Ovary (tissue), 10 donors: ENCODE measurements at places on chromosomes 4 and X.

DNA sequence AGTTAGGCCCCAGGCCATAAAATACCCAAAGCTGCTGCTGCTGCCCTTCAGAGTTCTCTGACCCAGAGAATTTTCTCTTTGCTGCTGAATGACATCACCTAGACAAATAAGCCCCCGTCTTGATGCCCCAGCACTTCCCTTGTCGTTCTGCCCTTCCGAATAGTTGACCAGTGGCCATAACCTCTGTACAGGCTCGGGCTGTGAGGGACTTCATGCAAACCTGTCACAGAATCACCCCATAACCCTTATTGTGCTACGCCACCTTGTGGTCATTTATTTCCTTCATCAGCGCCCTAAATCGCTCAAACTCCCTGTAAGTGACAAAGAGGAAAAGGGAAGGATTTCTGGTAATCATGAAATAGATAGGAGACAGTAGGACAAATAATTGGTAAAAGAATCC is 18.8 kb downstream of the SPACA5 start:
- DNase-seq, result no peak

DNA sequence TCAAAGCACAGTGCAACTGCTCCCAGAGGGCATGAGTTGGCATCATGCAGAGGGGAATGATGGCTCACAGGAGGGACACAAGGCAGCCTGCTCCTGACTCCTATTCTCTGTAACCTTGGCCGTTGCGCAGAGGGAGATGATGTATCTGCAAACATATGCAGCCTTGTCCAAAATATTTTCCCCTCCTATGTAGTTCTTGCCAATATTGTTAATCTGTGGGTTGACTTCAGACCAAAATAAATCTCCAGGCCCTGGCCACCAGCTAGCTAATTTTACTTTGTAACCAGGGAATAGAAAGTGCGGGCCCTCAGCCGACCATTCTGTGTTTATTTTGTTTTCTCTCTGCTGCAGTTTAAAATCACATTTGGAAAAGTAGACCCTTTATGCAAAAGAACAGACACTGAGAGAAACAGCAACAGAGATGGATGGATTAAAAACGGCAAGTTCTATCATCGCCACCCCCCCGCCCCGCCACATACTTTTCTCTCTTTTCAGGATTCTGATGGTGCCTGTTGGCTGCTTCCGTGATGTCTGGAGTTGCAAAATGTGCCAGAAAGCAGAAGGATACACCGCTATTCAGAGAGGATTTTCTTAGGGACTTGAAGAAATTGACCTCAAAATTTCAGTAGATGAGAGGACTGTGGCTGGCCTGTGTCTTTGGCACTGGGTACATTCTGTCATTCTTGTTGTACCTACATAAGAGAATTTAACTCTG is 185.3 kb upstream of the BCOR start:
- DNase-seq, result peak; percentile 32

GRCh38 chr4:71406459-71406963 is 67.7 kb downstream of the SLC4A4 start:
- DNase-seq, result no peak

GRCh38 chr4:184962125-184962638 is 56.1 kb upstream of the HELT start:
- no peak for DNase-seq

GRCh38 chr4:8348071-8348470 is 78.5 kb downstream of the HTRA3 start:
- peak; percentile 31 for DNase-seq

- DNase-seq, result peak; percentile 31
Measured at GRCh38 chr4:55635741-55636655, at the start of gene NMU. Gene NMU (minus strand): TSS chr4:55636298. CDS start chr4:55636192, 106 bp downstream.

DNA sequence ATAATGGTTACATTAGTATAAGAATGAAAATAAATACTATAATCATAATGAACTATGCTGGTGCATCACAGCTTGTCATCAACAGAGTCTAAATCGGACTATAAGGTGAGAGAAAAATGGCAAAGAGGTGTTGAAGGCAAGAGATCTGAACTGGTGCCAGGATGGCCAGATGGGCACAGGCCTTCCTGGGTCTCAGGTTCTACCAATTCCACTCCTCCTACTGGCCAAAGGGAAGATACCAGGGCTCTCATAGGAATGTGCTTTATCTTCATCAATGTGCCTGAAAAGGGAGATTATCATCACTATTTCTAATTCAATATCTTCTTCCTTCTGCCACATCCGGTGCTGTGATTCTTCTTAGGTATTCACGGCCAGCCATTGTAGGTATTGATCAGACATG is 107.6 kb downstream of the GASK1B start:
- no peak for DNase-seq

DNA sequence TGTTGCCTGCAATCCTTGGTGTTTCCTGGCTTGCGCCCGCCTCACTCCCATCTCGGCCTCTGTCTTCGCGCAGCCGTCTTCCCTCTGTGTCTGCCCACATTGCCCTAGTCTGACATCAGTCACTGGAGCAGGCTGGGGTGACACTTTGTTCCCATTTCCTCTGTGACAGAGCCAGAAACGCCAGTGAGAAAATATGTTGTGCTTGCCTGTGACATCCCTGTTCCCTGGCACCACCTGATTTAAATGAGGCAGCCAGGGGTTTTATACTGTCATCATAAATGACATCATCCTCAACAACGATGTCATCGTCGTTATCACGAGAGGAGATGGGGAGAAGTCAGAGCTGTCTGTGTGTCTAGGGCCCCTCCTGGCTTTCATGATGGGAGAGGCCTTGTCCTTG is 29.1 kb downstream of the ZNF185 start:
- no peak for DNase-seq

- DNase-seq, result no peak
Measured at GRCh38 chrX:68669871-68670270, 22.4 kb downstream of the STARD8 start.

DNA sequence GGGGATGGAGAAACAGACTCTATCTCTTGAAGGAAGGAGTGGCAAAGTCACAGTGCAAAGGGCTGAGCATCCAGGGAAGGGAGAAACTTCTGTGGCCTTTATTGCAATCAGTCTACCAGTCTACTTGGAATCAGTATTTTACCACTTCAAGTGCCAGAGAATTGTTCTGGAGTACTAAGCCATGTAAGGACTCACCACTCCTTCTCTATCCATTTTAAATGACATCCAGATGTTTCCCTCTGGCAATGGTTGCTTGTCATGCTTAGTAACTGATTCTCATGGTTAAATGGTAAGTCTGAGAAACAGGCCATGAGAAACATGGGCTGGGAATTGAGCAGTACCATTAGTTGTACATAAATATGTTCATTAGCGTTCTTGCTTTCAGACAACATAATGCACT is 21.1 kb upstream of the SMIM10 start:
- no peak for DNase-seq

DNA sequence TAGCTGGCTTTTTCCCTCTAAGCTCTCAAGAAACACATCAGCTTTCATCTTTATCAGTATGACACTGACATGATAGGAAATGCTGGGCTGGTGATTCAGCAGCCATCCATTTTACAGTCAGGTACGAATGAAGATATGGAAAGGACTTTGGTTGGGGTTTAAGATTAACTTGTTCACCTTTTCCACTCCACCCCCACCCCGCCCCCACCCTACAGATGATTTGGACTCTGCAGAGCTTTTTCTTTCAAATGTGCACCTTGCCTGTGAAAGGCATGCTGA is 132.6 kb downstream of the AKAP4 start:
- DNase-seq, result no peak

GRCh38 chr4:157045507-157046127 is 30.3 kb upstream of the GLRB start:
- no peak for DNase-seq

DNA sequence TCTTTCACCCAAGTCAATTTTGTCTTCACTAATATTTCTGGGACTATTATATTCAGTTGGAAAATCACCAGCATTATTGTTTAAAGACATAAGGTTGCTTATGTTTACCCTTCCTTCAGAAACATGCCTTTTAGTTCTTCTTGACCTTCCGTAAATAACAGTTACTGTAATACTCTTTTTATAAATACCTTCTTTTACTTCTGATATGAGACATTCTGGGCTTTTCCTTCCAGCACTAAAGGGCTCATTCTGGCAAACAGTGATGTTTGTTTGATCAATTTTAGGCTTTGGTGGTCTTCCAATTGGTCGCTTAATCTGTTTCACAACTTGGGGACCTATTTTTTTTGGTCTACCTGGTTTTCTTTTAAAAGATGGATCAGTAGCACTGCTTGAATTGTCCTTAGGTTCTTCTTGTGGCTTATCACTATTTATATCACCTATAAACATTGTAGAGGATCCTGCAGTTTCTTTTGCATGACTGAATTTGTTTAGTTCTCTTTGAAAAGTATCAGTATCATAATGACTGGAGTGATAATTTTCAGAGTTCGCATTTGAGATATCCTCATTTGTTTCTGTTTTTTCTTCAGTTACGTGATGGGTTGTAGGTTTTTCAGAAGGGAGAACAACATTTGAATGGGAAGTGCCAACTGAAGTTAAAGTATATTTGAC is 64.8 kb downstream of the NCAPG start:
- no peak for DNase-seq

- DNase-seq, result no peak
Measured at GRCh38 chr4:16142598-16143310, 58.9 kb upstream of the PROM1 start.

GRCh38 chr4:40897557-40898203 is 147.9 kb downstream of the NSUN7 start:
- DNase-seq, result peak; percentile 64

DNA sequence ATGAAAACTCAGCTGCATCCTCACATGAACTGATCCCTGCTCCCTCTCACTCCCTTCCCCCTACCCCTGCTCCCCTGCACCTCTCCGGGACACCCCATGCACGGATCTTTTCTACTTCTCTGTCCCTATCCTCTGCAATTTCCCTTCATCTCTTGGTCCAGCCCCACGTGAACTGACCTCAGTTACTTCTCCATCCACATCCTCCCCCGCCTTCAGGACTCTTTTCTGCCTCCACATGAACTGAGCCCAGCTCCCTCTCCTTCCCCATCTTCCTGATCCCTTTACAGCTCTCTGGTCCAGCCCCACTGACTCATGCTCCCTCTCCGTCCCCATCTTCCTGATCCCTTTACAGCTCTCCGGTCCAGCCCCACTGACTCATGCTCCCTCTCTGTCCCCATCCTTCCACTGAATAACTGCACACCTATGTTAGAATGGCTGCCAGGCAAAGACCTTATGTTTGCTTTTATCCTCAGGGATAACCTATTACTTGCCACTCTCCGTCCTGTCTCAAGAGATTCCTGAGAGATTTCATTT is 5.6 kb downstream of the CETN2 start:
- no peak for DNase-seq

DNA sequence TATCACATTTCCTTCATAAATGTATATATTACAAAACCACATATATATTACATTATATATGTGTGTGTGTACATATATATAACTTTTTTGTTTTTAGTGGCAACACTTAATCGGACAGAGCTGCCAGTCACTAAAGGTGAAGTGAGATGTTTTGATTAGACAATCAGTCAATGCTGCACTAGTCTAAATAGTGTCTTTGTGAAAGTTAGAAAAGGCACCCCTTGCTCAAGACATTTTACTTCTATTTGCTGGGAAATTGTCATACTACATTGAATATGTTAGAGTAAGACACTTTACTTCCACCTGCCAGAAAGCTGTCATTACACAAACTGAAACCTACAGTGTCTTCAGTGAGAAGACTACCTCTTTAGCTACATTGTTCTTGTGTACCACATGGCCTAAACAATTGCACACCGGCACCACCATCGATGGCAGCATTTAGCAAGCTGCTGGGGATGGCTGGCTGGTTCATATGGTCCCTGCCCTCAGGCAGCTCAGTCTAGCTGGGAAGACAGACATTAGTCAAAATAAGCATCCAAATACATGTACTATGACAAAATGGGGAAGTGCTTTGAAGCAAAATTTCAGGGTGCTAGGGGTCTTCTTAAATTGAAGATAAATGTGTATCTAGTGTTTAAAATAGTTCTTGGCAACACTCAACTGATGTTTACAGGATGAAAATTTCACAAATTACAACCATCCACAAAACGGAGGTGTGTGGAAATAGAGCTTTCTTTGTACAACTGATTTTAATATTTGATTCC is 148.1 kb upstream of the GATB start:
- DNase-seq, result no peak

- DNase-seq, result no peak
Measured at GRCh38 chrX:10597871-10598270, 22.5 kb downstream of the MID1 start.

DNA sequence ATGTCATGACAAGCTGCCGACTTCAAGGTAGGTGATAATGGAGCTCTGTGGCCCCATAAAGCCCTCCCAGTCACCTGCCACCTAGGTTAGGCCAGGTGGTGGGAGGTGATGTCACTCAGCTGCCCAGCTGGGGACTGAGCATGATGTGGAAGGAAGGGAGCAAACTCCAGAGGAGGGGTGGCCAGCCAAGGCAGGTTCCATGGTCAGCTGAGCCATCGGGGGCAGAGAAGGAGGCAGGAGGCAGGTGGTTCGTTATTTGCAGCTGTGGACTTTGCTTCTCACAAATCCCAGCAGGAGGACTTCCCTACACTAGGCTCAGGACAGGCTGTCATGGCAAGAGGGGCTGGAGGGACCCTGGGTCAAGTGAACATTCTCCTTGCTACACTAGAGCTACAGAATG is 2.1 kb downstream of the CCDC120 start:
- DNase-seq, result no peak

DNA sequence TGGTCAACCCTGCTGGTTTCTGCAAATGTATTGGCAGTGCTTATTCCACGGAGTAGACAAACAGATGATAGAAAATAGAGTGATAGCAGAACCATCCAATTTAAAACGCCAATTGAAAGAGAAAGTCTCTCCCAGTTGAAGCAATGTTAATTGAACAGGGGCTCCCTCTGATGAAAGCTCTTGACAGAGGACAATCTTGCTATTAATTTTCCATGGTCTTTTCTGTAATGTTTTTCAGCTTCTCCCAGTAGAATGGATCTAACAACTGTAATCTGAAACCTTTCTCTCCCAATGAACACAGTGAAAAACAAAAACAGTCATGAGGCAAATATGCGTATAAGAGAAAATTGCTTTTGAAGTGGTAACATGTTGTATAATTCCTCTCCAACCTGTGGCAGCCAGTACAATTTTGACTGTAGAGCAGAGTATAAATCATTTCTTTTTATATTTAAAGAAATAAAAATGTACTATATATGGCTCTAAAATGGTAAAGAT is 225.1 kb upstream of the GALNTL6 start:
- DNase-seq, result no peak

- DNase-seq, result no peak
Measured at GRCh38 chr4:41728573-41728913, 20.0 kb downstream of the PHOX2B start.

DNA sequence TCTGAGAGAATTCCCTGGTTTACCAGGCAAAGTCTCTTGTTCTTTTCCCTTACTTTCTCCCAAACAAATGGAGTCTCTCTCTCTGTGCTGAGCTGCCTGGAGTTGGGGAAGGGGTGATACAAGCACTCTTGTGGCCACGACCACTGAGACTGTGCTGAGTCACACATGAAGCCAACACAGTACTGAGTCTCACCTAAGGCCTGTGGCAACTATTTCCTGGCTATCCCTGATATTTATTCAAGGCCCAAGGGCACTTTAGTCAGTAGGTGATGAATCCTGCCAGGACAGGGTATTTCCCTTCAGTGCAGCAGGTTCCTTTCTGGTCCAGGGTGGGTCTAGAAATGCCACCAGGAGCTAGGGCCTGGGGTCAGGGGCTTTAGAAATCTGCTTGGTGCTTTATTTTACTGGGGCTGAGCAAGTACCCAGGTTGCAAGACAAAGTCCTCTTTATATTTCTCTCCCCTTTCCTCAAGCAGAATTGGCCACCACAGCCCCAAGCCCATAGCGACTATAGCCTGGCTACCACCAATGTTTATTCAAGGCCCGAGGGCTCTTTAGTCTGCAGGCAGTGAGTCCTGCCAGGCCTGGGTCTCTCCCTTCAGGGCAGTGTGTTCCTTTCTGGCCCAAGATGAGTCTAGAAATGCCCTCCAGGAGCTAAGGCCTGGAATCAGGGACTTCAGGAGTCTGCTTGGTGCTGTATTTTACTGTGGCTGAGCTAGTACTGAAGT is 10.5 kb downstream of the ARL13A start:
- DNase-seq, result no peak
